HTR-8/SVneo (cell line): ENCODE measurements at places on chromosomes 5 and 9.

GRCh38 chr5:166710271-166710670, 1581.2 kb upstream of the WWC1 start:
- no peak for DNase-seq

DNA sequence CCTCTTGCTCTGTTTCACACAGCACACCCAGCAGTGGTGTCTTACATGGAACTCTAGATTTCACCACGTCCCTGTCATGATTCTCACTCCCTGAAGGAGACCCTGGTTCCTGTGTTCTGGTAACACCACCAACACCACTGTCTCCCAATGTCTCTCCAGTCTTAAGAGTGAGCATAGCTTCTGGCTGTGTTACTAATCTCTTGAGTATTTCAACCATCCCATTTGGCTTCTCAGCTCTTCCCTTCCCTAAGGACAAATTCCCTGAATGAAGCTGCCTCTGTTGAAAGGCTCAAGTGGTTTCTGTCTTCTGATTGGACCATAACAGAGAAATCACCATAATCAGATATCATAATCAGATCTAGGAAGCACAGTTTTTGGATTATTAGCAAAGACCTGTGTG, 311.8 kb downstream of the DNAH5 start:
- peak; percentile 49 for DNase-seq

- no peak for DNase-seq
These were observed 116.1 kb downstream of the KDM4C start for GRCh38 chr9:6873857-6874256.

DNA sequence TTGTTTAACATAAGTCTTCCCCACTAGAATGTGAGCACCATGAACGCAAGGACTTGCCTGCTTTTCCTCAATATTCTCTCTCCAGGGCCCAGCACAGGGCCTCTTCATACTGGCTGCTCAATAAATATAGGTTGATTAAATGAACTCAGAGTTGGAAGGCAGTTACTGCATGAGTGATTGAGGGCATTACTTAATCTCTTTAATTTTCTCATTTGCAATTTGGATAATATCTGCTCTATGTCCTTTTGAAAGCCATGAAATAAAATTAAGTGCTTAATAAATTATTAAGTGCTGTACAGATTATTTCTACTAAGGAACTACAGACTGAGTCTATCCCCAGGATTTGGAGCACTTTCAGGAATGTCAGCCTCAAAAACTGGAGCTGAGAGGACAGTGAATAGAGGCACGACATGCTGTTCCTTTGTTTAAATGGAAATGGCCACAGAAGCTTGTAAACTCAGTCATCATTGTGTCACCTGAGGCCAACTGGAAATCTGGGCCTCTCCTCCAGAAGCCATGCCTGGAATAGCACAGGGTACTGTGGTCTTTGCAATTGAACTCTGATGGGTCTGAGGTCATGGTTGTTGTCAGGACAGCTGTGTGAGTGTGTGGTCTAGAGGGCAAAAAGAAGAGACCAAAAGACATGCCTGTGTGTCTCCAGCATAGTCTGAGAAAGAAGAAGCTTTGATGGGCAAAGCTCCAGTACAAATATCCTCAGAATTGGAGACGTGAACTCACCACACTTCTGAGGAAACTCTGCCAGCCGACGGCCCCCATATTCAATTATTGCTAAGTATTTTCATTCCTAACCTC, 86.1 kb downstream of the SH3TC2 start:
- DNase-seq = peak; percentile 59

DNA sequence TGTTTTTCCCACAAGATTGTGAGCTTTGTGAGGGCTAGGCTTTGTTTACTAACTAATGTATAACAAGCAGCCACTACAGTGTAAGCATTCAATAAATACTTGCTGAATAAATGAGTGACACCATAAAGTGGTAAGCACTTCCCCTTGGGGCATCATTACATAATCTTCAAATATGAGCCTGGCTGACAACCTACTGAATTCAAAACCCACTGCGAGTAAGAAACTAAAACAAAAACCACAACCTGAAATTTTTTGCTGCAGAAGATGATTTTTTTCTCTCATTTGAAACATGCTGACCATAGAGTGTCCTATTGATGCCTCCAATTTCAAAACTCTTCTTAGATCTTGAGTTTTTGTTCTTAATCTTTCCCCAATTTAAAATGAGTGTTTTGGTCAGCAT, 331.3 kb upstream of the CCNG1 start:
- DNase-seq = no peak

- no peak for DNase-seq
These were observed 103.6 kb downstream of the FNBP1 start for GRCh38 chr9:129939431-129939830.

- no peak for DNase-seq
These were observed 6.0 kb downstream of the CFAP90 start for GRCh38 chr5:7844901-7845300.

GRCh38 chr5:151077419-151077818, 3.4 kb downstream of the TNIP1 start:
- DNase-seq = no peak

- no peak for DNase-seq
These were observed 258.7 kb upstream of the ACTBL2 start for GRCh38 chr5:57741336-57741735.

- DNase-seq = no peak
These were observed 17.7 kb upstream of the IL6ST start for GRCh38 chr5:56012281-56012963.

GRCh38 chr9:125586172-125586511, 120.9 kb downstream of the MAPKAP1 start:
- DNase-seq = no peak

DNA sequence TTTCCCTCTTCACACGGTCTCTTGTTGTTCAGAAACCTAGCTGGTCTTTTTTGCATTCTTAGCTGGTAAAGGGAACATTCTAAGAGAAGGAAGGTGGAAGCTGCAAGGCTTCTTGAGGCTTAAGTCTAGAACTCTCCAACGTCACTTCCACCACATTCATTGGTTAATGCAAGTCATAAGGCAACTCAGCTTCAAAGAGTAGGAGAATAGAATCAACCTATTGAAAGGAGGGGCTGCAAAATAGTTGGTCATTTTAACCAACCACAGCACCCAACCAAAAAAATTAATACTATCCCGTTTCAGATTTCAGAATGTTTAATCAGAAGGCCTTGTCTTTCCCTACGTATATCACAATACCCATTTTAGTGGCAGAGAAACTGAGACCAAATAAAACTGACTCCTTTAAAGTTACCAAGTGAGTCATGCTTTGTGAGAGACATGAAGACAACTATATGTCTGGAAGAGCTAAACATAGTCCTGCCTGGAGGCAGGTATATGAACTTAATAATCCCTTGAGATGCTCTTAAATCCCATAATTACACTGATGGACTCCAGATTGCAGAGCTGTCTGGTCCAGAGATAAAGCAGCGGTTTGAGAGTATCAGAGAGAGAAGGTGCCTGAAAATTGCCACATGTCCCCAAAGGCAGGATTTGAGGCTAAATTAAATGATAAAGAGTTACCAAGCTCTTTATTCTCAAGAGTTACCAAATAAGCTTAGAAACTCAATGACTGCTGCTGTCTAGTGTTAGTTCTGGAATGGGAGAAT, 14.4 kb downstream of the DOCK8 start:
- DNase-seq = no peak

DNA sequence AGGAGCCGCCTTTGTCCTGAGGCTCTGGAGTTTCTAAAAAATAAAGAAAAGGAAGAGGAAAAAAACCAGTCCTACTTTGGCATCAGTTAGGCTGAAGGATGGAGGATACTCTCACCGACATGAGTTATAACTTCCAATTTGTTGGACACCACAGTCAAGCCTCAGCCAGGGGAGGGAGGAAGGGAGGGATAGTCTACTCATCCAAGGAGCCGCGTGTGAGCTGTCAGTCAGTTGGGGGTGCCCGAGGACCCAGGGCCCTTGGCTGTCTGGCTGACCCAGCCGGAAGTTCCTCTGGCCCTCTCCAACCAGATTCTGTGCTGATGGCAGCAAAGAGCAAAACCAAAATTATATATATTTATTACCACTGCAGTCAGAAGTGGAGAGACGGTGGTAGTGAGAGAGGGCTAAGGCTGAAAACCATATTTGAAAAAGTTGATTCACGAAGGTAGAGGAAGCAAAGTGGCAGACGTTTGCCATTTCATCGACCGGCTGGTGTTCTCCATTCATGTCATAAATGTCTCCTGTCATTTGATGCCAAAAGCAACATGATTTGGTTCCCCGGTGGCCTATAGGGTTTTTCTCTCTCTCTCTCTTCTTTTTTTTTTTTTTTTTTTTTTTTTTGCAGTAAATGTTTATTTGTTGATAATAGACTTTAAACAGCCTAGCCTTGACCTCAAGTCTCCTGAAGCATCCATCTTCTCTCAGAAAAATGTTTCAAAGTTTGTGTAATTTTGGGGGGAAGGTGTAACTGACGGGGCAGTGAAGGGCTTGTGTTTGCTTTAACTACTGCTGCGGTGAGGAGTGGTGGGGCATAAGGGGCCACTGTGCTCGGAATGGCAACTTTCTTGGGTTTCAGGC, 7.6 kb downstream of the LMX1B start:
- no peak for DNase-seq

GRCh38 chr5:43785198-43785597, 182.2 kb downstream of the NNT start:
- DNase-seq = no peak

DNA sequence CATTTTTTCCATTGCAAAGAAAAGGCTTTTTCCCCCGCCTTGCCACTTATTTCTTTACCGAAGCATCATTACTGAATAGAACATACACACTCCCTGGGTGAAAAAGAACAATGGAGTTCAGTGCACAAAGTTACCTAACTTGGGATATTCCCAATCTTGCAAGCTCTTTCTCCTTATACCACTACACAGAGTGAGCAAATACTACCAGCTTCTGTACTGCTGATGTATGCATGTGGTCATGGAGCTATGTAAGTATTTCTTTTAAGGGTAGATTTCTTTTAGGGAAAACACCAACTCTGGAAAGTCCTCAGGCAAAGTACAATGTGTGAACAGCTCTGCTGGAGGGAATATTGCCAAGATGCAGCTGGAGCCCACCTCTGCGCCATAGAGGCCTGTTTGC, 81.1 kb downstream of the AOPEP start:
- DNase-seq = no peak

GRCh38 chr9:121684381-121685145, 33.1 kb downstream of the DAB2IP start:
- DNase-seq = peak; percentile 26

- DNase-seq = peak; percentile 63
These were observed 21.3 kb downstream of the NREP start for GRCh38 chr5:111735583-111736270.

- no peak for DNase-seq
These were observed 109.1 kb downstream of the INIP start for GRCh38 chr9:112608851-112609250.

- no peak for DNase-seq
These were observed 34.0 kb downstream of the B4GALT1 start for GRCh38 chr9:33133186-33133585.

- no peak for DNase-seq
These were observed 14.9 kb downstream of the XPA start for GRCh38 chr9:97682242-97682641.

DNA sequence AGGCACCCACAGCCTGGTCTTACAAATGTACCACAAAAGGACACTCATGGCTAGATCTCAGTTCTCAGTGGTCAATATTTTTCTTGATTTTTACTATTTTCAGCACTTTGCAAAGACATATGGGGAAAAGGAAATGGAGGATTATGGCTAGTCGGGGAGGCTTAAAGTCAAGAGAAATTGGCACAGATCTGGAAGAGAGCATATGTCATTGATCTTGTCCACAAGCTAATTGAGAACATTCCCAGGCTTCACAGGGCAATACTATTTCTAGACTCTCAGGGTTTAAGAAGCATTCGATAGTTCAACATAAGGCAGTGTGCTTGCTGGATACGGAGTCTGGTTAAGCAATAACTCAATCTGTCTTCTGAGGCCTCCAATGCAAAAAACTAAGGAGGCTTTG, 285.8 kb downstream of the ZNF608 start:
- DNase-seq = no peak

DNA sequence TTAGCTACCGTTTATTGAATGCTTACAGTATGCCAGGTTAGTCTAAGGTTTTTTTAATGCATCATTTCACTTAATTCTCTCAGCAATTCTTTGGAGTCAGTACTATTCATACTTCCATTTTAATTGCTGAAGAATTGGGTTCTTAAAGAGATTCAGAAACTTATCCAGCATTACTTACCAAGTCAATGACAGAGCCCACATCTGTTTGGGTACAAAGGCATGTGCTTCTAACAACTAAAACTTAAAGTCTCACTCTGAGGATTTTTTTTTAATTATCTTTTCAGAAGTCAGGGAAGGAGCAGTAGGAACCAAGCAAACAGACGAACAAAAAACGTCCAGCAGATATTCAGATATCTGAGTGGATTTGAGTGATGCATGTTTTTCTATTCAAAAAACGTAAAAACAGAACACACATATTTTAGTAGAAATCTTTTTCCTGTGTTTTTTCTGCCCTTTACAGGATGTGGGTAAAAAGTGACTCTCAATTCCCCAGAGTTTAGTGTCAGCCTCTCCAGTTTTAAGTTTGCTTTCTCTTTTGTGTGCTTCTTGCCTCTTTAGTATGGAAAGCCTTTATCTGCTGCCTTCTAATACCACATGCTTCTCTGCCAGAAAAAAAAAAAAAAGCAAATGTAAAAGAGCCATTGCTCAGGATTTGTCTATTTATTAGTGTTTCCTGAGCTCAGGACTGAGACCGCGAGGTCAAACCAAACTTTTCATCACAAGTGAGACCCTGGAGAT, 118.0 kb downstream of the PRKACG start:
- DNase-seq = no peak

- peak; percentile 32 for DNase-seq
These were observed 35.6 kb downstream of the PTCD2 start for GRCh38 chr5:72355706-72356299.

DNA sequence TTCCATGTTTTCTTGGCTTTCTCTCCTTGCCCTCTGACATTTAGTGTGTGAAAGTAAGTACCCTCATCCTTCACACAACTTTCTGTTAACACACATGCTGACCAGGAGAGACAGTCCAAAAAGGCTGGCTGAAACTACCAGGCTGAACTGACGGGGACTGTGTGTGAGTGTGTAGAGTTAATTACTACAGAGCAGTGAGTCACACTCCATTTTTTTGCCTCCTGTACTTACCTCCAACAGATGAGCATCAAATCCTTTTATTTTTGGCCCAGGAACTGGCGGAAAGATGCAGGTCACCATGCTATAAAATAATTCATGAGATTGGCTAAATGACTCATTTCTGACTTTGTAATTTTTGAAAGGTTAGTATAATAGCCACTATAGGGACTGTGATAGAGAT, 20.2 kb upstream of the AGXT2 start:
- DNase-seq = no peak

- DNase-seq = no peak
These were observed 4.3 kb upstream of the MTMR12 start for GRCh38 chr5:32317041-32317440.
